NCI-H146 (cell line): ENCODE measurements at places on chromosomes 2 and 18.
A peak's percentile ranks its signal among the peaks of the same experiment; 100 is the strongest.

- no peak for DNase-seq
Measured at GRCh38 chr2:147607379-147607778, 237.4 kb upstream of the ACVR2A start.

DNA sequence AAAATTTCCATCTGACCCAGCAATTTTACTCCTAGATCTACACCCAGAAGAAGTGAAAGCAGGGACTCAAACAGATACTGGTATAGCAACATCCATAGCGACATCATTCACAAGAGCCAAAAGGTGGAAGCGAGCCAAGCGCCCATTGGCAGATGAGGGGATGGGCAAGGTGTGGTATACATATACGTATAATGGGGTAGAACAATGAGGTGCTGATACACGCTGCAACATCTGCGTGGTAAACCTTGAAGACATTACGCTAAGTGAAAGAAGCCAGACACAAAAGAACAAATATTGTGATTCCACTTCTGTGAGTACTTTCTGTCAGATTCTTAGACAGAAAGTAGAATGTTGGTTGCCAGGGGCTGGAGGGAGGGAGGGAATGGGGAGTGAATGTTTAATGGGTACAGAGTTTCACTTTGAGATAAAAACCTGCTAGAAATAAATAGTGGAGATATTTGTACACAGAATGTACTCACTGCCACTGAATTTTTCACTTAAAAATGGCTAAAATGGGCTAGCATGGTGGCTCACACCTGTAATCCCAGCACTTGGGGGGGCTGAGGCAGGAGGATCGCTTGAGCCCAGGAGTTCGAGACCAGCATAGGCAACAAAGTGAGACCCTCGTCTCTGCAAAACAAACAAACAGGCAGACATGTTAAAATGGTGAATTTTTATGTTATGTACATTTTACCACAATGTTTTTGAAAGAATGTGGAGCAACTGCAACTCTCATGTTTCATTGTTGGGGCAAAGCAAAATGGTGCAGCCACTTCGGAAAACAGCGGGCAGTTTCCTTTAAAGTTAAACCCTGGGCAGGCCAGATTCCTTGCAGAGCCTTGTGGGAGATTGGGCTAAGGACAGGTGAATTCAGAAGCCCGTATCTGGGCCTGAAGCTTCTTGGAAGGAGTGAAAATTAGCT is 103.4 kb upstream of the MYCN start:
- no peak for DNase-seq

- DNase-seq, result no peak
Measured at GRCh38 chr18:59911600-59911999, 11.8 kb downstream of the PMAIP1 start.

GRCh38 chr2:30321466-30321865 is 90.1 kb downstream of the LBH start:
- DNase-seq, result no peak

DNA sequence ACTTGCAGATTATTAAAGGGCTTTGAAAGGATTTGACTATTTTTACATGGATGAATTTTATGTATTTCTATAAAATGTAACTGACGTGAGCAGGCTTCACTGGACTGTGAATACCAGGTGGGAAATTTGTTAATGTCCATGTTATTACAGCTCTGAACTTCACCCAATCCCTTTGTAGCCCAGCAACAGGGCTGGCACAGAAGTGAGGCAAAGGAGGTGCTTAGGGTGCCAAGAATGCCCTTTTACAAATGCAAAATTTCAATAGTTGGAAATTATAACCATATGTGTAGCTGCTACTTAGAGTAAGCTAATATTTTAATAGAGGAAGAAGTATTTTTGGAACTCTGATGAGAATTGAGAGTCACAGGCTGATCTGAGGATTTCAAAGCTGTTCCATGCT is 53.7 kb upstream of the FAM98A start:
- DNase-seq, result no peak

DNA sequence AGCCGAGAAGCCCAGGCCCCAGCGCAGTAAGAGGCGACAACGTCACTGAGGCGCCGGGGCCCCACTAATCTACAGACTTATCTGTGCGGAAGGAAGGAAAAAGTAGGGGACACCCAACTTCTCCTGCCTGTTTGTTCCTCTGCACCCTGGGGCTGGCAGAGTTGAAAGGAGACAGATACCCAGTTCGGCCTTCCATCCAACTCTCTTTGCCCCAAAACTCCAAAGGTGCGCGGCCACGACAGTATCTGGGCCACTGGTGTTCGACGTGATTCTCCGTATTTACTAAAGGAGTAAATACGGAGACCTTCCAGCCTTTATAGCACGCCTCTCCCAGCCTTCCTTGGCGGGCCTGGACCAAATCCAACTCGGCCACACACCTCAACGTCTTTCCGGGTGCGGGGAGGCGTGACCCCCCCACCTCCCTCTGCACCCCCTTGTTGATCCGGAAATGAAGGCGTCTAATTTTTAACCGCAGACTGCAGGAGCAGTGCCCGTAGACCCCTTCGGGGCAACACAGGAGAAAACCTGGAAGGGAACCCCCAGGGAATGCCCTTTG is 1.6 kb downstream of the SMAD7 start:
- DNase-seq, result peak; percentile 59

- DNase-seq, result peak; percentile 6
Measured at GRCh38 chr2:232891621-232892071, 21.6 kb downstream of the SNORC start.

- no peak for DNase-seq
Measured at GRCh38 chr2:2547451-2547850, 216.4 kb upstream of the MYT1L start.

DNA sequence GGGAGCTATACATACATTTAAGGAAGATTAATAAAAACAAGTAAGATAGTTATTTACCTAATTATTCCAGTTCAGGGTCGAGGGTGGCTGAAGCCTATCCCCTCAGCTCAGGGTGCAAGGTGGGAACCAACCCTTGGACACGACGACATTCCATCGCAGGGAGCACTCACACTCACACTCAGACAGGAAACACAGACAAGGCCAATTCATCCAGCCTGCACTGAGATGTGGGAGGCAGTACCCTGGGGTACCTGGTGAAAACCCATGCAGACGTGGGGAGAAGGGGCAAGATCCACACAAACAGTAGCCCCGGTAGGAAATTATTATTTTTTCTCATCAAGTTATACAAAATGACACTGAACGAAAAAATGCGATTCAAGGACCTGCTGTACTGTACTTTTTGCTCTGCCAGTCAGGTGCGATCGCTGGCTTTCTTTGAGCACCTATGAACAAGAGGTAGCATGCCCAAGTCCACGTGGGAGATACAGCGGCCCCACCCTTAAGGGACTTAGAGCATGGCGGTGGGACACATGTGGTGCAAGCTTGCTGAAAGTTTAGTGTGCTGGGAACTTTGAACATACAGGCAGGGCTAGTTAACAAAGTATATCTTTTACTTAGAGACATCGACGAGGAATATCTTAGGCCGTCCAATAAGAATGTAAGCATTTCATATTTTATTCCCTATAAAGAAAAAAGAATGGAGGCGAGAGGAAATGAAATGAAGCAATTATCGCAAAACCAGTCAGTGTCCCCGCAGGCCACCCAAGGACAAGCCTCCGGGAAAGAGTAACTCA is 624 bp downstream of the METTL8 start:
- DNase-seq, result peak; percentile 59

DNA sequence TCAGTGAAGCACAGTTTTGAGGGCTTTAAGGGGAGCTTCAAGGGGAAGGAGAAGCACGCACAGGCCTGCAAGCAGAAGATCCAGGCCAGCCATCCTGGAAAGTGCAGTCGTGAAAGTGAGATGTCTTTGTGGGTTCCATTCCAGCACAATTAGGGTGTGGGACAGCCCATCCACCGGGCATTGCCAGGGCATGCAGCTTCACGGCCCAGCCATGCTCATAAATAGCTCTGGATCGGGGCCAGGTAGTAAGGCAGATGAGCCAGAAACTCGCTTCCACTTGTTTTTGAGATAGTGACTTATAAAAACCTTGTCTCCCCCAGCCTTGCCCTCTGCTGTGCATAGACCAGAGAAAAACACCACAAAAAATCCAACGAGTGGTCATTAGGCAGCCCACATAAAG is 21.0 kb downstream of the KDSR start:
- no peak for DNase-seq

GRCh38 chr2:8552293-8552801 is 129.5 kb upstream of the ID2 start:
- DNase-seq, result no peak

GRCh38 chr2:158315803-158316414 is 140.6 kb downstream of the CCDC148 start:
- DNase-seq, result no peak

DNA sequence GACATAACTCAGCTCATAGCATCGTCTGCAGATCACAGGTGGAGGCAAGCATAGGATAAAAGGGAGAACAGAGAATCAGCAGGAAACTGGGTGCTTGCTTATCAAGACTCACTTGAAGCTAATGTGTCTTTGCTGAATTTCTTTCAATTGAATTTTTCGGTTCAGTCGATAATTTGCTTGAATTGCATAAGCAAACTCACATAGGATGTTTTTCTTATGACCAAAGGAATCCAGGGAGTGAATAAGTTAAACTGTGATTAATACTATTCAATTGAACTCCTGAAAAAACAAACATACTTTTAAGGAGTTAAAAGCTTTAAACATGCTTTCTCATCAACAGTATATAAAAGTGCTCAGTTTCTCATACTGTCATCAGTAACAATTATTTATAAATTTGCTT is 707.1 kb upstream of the ACVR2A start:
- DNase-seq, result no peak

DNA sequence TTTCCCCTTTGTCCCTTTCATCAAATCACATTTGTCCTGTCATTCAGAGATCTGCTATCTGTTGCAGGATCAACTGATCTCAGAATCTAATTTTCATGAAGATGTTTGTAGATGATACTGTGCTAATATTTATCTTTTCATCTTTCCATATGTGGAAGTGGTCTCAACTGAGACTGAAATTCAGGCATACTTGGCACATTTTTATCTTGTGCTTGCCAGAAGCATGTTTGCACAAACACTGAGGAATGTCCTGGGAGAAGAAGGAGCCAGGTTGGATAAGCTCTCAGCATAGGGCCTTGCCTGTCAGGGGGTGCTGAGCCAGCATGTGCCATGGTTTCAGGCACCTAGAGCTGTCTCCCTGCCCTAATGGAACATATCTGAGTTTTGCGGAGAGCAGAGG is 24.5 kb upstream of the MMADHC start:
- DNase-seq, result no peak

DNA sequence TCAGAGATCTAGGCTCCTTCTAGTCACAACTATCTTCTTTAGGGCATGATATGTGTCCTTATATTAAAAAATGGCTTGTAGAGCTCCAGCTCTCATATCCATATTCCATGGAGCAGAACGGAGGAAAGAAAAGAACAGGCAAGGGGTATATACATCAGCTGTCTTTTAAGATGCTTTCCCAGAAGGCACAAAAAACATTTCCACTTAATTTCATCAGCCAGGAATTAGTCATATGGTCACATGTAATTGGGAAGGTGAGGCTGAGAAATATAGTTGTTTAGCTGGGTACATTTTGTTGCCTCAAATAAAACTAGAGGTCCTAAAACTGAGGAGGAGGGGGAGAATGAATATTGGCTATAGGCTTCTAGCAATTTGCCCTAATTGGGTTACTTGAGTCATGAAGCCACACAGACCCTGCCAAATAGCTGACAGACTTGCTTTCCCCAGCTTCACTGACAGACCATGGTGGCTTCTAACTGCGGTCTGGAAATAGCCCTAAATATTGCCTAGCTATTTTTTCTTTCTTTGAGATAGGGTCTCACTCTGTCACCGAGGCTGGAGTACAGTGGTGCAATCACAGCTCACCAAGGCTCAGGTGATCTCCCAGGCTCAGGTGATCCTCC is 20.0 kb downstream of the MAIP1 start:
- no peak for DNase-seq

DNA sequence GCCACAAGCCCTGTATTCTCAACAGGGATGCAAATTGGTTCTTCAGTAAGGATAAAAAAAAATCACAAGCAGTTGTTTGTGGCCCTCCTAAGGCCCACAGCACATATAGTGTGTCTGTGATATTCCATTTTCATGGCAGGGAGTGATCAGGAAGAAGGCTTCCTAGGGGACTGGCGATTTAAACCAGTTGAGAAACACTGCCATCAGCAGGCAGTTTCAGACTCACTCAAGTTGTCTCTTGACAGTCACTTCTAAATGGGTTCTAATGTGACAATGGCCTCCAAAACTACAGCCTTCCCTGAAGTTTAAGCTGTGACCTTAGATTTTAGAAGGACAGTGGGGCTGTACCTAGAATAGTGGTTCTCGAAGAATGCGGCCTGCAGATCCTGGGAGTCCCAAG is 6.0 kb downstream of the CIAO1 start:
- no peak for DNase-seq

DNA sequence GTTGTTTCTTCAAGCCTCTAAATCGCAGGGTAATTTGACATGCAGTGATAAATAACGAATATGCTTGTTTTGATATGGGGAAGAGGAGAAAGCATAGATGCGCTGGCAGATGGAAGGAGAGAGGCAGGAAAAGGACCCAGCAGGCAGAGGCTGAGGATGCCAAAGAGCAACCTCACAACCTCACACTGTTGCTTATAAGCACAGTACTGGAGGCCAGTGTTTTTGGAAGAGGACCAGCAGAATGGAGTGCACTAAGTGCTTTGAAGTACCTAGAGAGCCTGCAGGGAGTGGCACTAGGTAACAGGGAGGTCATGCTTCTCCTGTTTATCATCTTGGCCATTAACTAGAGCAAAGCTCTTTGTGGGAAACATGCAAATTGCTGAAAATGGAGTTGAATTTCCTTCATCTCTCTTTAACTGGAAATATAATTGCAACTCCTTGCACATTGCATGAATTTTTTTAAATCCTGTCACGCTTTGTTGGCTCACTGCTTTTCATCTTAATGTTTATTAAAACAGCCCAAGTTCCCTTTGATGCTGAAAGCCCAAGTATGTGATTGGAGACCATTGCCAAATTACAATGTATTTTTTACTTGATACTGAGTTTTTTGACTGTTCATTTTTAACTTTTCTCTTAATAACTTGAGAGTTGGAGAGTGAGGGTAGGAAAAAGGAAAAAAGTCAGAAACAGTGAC is 236.4 kb downstream of the LRRTM1 start:
- DNase-seq, result no peak

- no peak for DNase-seq
Measured at GRCh38 chr2:239807568-239807967, 217.6 kb downstream of the NDUFA10 start.

GRCh38 chr2:204298404-204298803 is 246.9 kb upstream of the PARD3B start:
- DNase-seq, result no peak

DNA sequence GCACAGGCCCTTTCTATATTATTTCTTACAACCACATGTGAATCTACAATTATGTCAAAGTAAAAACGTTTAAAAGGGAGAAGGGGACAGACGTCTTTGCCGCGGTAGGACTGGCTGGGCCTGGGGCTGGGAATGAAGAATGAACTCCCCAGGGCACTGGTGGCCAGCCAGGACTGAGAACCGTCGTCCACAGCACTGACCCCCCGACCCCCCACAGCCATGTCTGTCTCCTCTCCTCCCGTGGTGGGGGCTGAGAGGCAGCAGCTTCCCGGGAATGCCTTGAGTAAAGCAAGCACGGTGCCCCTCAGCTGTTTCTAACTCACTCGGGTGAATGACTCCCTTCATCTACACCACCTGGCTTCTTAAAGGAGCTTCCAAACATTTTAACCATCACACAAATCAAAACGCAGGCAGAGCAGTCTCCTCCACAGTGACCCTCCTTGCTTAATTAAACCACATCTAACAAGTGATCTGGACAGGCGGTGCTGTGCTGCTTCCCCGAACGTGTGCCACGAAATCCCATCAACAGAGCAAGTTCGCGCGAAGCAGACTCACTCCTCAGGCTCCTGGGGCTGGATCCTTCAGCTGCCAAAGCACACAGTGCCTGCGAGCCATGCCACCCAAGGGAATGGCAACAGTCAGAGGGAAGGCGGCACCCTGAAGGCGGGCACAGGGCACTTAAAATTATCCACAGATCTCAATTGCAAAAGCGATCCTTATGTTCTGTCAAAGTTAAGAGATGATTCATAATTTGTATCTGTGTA is 217.7 kb downstream of the EIPR1 start:
- DNase-seq, result no peak
